ENCODE measurements at places on chromosomes 1 and 21.

DNA sequence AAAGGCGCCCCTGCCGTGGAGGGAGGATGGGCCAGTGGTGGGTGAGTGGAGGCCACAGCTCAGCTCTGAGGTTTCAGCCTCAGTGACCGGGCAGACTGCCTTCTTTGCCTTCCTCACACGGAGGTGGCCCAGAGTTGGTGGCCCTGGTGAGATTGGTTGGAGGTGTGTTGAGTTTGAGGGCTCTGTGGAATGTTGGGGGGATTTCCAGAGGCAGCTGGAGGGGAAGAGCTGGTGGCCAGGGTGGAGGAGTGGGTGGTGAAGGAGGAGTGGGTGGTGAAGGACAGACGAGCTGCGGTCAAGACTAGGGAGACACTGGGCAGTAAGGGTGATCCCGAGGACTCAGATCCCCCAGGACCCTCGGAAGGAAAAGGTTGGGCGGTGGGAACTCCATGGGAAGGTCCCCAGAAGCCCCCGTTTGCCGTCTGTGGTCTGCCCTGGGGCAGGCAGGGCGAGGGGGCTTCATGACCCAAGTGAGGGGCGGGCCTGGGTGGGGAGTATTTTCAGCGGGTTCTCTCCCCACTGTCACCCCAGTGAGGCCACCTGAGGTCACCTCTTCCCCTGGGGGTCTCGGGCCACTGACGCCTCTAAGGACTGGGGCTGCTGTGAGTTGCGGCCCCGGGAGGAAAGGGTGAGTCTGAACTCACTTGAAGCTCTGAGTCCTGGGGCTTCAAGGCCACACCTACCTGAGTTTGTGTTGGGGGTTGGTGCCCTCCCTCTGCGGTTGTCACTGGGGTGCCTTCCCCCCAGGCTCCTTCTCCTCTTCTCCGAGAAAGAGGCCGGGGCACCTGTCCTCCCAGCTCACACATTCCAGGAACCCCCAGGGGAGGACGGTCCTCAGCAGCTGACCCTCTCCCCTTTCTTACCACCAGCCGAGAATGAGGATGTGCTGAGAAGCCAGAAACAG, 22.7 kb upstream of the PIK3CD start:
- no peak for DNase-seq

DNA sequence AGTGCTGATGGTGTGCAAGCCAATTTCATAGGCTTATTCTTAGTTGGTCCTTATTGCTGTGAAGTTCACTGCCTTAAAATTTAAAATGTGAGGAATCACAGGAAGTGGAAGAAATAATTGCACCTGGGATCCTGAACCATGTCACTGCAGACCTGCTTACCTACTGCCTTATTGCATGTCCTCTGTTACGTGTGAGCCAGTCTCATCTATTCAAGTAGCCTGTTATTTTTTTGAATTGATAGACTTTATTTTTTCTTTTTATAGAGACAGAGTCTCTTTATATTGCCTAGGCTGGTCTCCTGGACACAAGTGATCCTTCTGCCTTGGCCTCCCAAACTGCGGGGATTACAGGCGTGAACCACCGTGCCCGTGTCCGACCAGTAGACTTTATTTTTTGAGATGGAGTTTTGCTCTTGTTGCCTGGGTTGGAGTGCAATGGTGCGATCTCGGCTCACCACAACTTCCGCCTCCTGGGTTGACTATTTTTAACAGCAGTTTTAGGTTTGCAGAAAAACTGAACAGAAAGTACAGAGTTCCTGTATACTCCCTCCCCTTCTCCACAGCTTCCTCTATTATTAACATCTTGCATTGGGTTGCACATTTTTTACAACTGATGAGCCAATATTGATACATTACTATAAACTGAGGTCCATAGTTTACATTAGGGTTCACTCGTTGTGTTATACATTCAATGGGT, 14.0 kb upstream of the DISC1 start:
- no peak for DNase-seq

DNA sequence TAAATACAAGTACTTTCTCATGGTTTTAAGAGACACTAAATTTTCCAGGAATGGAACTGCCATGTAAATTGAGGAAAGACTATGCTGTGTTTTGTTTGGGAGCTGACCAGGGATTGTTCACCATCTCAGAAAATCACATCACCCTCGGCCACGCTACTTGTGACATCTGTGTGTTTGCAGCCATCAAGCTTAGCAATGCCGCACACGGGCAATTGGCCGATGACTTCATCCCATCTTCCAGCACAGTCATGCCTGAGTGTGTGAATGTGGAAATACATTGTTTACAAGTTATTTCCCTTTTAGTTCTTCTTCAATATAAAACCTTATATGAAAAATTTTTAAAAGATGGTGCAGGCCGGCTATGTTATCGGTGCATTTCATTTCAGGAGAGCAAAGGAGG, 121.6 kb downstream of the GLIS1 start:
- DNase-seq, result no peak

DNA sequence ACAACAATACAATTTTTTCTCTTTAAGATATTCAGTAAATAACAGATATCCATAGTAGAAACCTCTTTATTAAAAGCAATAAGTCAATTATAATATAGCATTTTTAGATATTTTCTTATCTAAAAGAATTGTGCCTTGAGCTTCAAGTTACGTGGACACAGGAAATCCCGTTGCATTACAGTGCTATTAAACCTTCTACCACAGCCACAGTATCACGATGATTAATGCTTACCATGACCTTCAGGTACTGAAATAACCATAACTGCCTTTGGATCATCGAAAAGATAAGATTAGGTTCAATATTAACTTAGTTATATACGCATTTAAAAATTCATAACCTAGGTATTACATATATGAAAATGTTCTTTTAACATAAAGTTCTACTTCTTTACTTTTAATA, 17.9 kb downstream of the B3GALNT2 start:
- no peak for DNase-seq

- DNase-seq, result no peak
Measured at GRCh38 chr1:4768553-4768952, 114.1 kb downstream of the AJAP1 start.

GRCh38 chr1:200391747-200392146, 18.1 kb downstream of the ZNF281 start:
- no peak for DNase-seq

DNA sequence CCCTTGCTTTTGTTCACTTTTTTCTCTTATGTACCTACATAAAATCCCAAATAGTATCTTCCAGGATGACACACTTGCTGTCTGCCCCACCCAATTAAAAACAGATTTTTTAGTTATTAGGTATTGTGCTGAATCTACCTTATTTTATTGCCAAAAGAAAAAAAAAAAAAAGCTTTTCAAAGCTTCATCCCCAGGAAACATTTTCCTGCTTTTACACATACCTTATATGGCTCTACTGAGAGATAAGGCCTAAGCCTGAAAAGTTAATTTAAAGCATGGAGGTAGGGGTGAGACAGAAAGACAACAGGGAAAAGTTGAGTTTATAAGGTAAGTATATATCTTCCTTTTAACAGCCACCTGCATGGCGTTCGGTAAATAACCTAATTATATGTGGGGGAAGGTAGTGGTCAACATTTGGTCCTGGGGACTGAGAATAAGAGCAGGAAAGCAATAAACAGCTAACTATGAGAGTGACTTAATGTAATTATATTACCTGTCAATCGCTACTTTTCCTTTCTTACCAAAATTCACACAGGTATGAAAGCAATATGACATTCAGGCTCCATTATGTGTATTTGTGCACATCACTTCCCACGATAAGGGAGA, 54.6 kb upstream of the BOLA1 start:
- no peak for DNase-seq

DNA sequence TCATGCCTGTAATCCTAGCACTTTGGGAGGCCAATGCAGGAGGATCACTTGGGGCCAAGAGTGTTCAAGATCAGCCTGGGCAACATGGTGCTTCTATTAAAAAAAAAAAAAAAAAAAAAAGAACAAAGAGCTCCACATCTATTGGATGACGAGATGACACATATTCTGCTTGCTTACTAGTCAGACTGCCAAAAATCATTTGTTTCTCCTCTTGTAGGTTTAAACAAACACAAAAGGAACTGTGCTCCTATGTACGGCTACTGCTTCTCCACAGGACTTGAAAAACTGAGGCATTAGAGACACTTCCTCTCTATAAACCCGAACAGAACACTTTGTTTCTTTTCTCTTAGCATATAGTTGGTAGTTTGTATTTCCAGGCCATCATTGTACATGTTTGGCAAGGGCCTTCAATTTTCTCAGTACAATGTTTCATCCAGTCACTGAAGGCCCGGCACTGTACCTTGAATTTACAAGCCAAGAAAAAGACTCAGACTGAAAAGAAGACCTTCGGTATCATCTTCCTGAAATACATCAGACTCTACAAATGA, 6.0 kb downstream of the TRIT1 start:
- DNase-seq, result no peak

DNA sequence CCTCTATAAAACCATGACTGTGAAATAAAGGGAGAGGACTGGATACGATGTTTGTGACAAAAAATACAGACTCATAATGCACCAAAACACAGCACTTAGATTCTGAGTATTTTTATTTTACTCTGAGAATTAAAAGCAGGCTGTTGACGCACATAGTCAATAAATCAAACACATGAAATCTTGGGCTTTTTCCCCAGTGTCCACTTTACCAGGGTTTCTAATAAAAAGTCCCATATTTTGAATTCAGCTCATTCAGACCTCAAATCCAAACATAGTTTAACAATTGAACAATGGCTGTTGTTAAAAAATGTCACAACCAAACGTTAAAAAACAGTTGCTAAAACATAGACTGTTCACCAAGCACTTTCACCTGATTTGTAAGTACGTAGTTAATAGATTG, 553.4 kb downstream of the LTN1 start:
- no peak for DNase-seq

GRCh38 chr1:84358695-84359094, 39.6 kb upstream of the DNASE2B start:
- DNase-seq, result no peak
